ENCODE measurements at places on chromosomes 2 and 18.

DNA sequence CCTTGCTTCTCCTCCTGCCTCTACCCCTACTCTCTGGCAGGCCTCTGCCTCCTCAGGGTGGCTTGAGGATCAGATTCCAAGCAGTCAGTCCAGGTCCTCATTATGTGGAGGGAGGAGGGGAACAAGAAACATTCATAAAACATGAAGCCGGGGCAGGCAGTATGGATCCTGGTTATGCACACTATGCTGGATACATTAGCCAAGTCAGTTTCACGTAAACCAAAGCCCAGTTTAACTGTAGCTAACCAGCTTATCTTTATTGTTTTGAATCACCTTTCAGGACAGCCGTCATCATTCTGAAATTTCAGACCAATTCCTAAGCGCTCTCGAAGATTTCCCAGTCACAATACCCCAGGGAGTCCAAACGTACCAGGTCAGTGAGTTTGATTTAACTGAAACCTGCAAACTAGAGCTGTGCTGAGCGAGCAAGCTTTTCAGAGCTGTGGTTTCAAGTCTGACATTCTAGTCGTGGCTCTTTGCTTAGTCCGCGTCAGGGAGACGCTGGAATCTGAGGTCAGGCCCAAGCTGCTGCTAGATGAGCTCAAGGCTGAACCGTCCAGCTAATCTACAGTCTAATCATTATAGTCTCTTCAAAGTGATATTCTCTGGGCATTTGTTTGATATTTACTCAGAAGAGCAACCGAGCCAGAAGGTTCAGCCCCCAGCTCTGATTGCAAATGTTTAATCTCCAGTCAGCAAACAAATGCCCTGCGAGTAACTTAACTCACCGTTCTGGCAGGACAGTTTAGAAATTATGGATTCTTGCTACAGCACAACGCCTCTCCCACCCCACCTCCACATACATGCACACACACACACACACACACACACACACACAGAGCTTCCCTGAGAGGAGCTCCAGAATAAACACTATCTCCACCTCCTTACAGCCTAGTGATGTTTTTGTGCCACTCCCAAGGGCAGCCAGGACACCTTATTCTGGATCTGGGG is 63.8 kb upstream of the BZW1 start:
- no peaks in the 10 kb centered on the region for H3K27me3 ChIP-seq
- peak; percentile 99 for DNase-seq
- peaks cover 57% of the 10 kb centered on the region for H3K4me1 ChIP-seq
- H3K27ac ChIP-seq: peak overlapping the region; percentile 68

DNA sequence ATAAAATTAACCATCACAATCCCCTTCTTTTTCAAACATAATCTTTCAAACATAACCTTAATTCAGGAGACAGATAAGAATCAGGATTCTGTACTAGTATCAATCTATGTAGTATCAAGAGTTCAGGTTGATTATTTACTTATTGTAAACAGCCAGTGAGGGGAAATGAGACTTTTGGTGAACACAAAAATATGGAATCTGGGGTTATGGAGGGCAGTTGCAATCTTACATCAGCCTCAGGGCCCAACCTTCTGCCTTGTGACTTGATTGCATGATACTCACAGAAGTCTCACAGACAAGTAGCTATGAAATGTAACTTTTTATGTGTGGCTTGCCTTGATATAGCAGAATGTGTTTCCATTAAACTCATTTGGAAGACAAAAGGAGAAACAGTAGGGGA is 262.7 kb upstream of the THSD7B start:
- H3K27ac ChIP-seq: no peak overlapping the region
- no peaks in the 10 kb centered on the region for H3K4me1 ChIP-seq
- H3K27me3 ChIP-seq: no peaks in the 10 kb centered on the region
- H3K4me3 ChIP-seq: no peak overlapping the region

GRCh38 chr2:6845312-6845711 is 20.4 kb downstream of the CMPK2 start:
- H3K36me3 ChIP-seq: no peaks in the 10 kb centered on the region
- H3K27ac ChIP-seq: no peak overlapping the region
- no peaks in the 10 kb centered on the region for H3K27me3 ChIP-seq
- no peaks in the 10 kb centered on the region for H3K4me1 ChIP-seq

DNA sequence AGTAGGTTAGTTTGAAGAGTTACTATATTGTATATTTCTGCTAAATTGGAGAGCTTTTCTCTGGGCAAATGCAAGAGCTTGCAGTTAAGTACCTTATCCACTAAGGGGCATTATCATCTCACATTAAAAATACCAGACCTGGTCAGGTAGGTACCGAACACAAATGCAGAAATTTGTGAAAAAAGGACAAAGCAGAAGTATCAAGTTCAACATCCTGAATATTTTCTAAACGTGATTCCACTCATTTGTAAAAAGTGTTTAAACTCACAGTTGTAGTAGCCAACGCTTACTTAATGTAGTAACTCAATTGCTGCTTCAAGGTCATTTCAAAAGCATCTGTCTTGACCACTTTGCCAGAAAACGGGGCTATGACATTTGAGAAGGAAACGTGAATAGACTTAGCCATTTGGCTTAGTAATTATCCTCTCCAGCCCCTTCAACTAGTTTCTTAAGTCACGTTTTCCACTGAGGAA is 52.1 kb downstream of the CYRIA start:
- H3K4me3 ChIP-seq: no peak overlapping the region
- H3K27ac ChIP-seq: no peak overlapping the region
- DNase-seq: peak; percentile 20
- no peaks in the 10 kb centered on the region for H3K36me3 ChIP-seq

- no peak overlapping the region for H3K4me3 ChIP-seq
- no peak for DNase-seq
- no peaks in the 10 kb centered on the region for H3K4me1 ChIP-seq
- no peaks in the 10 kb centered on the region for H3K27me3 ChIP-seq
- H3K27ac ChIP-seq: no peak overlapping the region
- peaks cover 5% of the 10 kb centered on the region for H3K36me3 ChIP-seq
Measured at GRCh38 chr18:45876161-45876560, 50.7 kb downstream of the SIGLEC15 start.

GRCh38 chr2:205189301-205189700 is 493.0 kb upstream of the NRP2 start:
- no peak overlapping the region for H3K27ac ChIP-seq
- H3K27me3 ChIP-seq: no peaks in the 10 kb centered on the region
- DNase-seq: no peak
- H3K36me3 ChIP-seq: no peaks in the 10 kb centered on the region

GRCh38 chr2:13676269-13676668 is 956.2 kb upstream of the LRATD1 start:
- no peak overlapping the region for H3K4me3 ChIP-seq
- no peaks in the 10 kb centered on the region for H3K27me3 ChIP-seq
- H3K27ac ChIP-seq: no peak overlapping the region
- DNase-seq: no peak
- H3K4me1 ChIP-seq: no peaks in the 10 kb centered on the region
- no peaks in the 10 kb centered on the region for H3K36me3 ChIP-seq

DNA sequence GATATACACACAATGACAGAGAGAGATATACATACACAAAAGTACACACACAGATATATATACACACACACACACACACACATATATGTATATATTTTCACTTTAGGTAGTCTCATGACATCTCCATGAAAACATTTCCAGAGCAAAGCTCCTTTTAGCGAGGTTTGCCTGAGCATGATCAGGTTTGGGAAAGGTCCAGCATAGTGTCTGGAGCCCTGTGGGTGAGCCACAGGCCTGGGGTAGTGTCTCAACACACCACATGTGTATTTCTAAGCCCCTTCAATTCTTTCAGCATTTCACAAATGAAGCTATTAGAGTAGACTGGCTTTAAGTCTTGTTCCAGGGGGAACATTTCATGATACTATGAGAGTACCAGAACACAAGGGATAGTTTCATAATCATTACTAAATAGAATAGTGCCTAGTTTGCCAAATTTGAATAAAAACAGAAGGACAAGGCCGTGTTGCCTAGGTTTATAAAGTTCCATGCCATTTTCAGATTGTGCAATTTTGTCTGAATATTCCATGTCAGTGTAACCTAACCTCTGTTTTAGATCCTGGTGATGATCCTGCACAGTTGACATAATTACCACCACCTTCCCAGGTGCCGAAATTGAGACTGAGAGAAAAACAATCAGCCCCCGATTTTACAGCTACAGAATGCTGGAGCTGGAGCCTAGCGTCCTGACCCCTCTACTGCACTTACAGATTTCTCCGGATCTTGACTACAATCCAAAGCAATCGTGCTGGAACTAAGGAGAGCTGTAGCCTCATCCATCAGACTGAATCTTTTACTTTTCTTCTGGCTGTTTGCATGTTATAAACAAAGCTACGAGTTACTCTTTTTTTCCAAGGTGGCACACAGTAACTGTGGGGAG is 332.7 kb downstream of the CYRIA start:
- peaks cover 20% of the 10 kb centered on the region for H3K4me1 ChIP-seq
- H3K36me3 ChIP-seq: no peaks in the 10 kb centered on the region
- no peak overlapping the region for H3K4me3 ChIP-seq
- no peak overlapping the region for H3K27ac ChIP-seq

DNA sequence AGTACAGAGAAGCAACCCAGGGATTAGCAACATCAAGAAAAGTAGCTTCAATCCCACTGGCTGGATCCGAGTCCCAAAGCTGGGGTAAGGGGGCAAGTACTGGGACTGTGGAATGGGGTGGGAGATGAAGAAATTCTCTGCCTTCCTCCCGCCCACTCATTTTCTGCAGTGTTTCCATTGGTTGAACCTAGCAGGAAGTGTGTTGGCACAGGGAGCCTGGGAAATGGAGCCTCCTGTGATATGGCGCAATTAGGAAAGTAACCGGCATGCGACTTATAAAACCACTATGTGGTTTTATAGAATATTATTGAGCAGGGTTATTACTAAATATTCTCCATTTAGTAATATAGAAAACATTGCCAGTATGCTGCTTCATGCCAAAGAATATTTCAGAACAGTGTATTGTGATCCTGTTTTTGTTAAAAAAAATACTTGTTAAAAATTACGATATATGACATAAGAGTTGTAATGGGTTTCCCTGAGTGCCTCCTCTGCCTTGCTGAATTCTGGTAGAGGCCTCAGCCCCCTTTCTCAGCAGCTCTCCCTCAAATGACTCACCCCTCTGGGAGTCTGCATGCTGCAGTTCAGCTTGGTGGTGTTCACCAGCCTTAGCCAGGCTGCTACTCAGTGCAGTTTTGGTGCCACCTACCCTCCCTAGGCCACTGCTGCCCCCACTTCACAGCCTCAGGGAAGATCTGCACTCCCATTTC is 60.5 kb downstream of the HK2 start:
- DNase-seq: no peak
- no peaks in the 10 kb centered on the region for H3K27me3 ChIP-seq
- H3K4me1 ChIP-seq: no peaks in the 10 kb centered on the region
- no peak overlapping the region for H3K4me3 ChIP-seq

DNA sequence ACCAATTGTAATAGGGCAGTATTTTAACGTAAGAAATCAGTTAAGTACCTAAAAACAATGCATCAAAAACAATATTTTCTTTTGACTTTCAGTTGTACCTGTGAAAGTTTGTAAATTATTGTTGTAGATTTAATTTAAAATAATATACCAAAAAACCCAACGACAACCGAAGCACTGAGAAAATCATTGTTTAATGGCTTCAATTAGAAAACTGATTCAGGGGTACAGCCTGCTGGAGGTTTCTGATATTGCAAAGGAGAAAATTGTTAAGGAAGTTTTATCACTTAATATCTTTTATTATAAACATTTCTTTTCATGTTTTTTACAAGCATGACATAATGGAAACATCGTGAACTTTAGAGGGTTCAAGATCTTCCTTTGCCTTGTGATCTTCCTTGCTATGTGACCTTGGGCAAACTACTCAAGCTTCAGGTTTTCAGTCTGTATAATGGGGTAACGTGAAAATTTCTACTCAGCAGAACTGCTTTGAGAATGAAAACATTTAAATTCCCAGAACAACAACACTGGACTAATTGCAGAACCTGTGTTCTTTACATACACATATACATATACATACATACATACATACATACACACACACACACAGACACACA is 76.3 kb upstream of the GLS start:
- no peak for DNase-seq
- no peaks in the 10 kb centered on the region for H3K36me3 ChIP-seq
- no peak overlapping the region for H3K4me3 ChIP-seq
- H3K27me3 ChIP-seq: no peaks in the 10 kb centered on the region
- peaks cover 53% of the 10 kb centered on the region for H3K4me1 ChIP-seq

GRCh38 chr2:112661656-112662305 is 16.0 kb downstream of the SLC20A1 start:
- H3K36me3 ChIP-seq: peaks cover 69% of the 10 kb centered on the region
- no peak overlapping the region for H3K27ac ChIP-seq
- no peaks in the 10 kb centered on the region for H3K27me3 ChIP-seq
- no peak for DNase-seq
- H3K4me1 ChIP-seq: peaks cover 22% of the 10 kb centered on the region

DNA sequence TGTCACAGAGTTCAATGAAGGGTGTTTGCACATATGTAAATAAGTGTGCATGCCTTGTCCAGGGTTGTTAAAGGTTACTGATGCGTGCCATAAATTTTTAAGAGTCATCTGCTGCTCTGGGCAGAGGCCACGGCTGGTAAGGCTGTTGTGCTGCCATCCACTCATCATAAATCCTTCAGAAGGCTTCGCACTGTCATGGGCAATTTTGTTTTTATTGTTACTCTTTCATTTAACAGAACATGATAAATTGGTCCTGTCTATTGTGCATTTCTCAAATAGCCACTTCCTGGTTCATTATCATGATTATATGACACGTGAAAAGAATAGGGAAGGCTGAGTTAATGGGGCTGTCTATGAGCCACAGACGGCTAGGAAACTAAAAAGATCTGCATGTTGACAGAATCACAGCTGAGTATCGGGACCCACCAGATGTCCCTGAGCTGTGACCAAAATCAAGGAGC is 634.3 kb upstream of the SOX11 start:
- no peaks in the 10 kb centered on the region for H3K27me3 ChIP-seq
- DNase-seq: no peak
- no peak overlapping the region for H3K27ac ChIP-seq
- H3K36me3 ChIP-seq: no peaks in the 10 kb centered on the region
- no peaks in the 10 kb centered on the region for H3K4me1 ChIP-seq

- H3K4me1 ChIP-seq: no peaks in the 10 kb centered on the region
- DNase-seq: peak; percentile 56
- H3K4me3 ChIP-seq: no peak overlapping the region
- H3K27me3 ChIP-seq: no peaks in the 10 kb centered on the region
- no peak overlapping the region for H3K27ac ChIP-seq
- peaks cover 62% of the 10 kb centered on the region for H3K36me3 ChIP-seq
Measured at GRCh38 chr18:36809590-36810381, 19.0 kb downstream of the TPGS2 start.

DNA sequence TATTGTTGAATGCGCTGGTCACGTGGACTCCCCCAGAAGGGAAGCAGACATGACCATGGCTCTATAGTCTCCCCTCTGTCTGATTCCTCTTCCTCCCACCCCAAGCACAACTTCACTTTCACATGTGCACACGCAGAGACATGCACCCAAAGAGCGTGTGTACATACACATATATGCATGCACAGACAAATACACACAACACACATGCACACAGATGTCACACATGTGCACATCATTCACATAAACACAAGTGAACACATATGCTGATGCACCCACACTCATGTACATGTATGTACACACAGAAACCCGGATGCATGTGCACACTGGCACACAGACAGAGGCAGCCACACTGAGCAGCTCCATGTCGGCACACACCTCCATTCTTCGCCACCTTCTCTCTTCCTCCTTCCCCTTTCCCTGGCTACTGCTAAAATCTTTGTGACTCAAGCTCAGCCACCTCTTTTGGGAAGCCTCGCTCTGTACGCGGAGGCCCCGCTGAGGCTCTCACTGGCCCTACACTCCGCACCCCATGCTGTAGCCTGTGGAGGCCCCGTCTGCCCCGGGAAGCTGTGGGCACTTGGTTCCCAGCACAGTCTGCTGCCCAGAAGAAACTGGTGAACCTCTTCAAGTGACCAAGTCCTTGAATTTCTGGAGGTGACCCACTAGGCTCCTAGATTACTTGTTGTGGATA is 101.6 kb upstream of the TEX51 start:
- no peak overlapping the region for H3K27ac ChIP-seq
- no peaks in the 10 kb centered on the region for H3K4me1 ChIP-seq
- DNase-seq: no peak
- H3K4me3 ChIP-seq: no peak overlapping the region

Measured in HepG2 (cell line).